ENCODE measurements at places on chromosomes 11 and 22. TPM values are rescaled to one million over a fixed set of nuclear protein-coding genes. Genes with fewer than 3 reads are reported as not detected.

DNA sequence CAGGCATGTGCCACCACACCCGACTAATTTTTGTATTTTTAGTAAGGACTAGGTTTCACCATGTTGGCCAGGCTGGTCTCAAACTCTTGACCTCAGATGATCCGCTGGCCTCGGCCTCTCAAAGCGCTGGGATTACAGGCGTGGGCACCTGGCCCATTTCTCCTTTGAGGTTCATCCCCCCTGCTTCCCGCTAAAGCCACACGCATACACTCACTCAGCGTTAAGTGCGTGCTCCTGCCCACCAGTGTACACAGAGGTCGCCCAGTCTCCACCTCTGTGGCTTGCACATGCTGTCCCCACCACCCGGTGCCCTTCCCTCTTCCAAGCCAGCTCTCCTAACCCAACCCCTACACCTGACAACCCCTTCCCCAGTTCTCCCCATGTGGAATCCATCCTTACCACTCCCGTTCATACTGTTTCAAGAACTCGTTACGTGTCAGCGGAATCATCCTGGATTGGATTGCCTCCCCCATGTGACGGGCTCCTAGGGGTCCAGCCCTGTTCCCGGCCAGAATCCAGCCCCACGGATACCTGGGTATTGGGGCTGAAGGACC lies 15.7 kb upstream of the CYTH4 start:
- H3K36me3 ChIP-seq = no peaks in the 10 kb centered on the region
- no peaks in the 10 kb centered on the region for H3K4me1 ChIP-seq
- peak overlapping the region; percentile 8 for H3K4me3 ChIP-seq
- DNase-seq = no peak

GRCh38 chr11:34176751-34177209 lies 71.4 kb downstream of the NAT10 start:
- H3K4me3 ChIP-seq = no peak overlapping the region
- H3K27ac ChIP-seq = no peak overlapping the region
- DNase-seq = no peak
- H3K36me3 ChIP-seq = no peaks in the 10 kb centered on the region
- no peaks in the 10 kb centered on the region for H3K27me3 ChIP-seq

- H3K27me3 ChIP-seq = no peaks in the 10 kb centered on the region
- DNase-seq = peak; percentile 4
- H3K4me3 ChIP-seq = no peak overlapping the region
- H3K4me1 ChIP-seq = peaks cover 14% of the 10 kb centered on the region
Observed at GRCh38 chr11:8638300-8638699, 44.2 kb downstream of the TRIM66 start.

DNA sequence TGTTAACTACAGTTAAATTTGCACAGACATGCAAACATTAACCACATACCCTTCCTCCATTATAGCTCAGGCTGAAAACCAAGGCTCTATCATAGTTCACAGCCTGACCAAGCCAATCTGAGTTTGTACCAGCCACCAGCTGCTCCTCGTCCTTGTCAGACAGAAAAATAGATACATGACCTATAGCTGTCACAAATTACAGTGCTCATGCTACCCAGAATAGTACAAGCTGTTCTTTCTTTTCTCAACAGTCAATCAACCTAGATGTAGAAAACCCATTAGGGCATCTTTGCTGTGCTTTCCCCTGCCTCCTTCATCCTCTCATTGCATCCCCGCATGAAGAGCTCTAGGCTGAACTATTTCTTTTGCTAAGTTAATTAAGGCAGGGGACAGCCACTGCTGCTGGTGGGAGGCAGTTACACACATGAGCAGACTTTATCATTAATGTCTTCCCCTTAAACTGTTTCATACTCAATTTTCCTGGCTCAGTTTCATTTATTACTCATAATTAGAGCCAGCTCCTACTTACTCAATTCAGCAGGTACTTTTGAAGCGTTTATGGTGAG lies 148.3 kb downstream of the TRPC6 start:
- no peak overlapping the region for H3K27ac ChIP-seq
- no peaks in the 10 kb centered on the region for H3K27me3 ChIP-seq
- no peak overlapping the region for H3K4me3 ChIP-seq
- DNase-seq = no peak

DNA sequence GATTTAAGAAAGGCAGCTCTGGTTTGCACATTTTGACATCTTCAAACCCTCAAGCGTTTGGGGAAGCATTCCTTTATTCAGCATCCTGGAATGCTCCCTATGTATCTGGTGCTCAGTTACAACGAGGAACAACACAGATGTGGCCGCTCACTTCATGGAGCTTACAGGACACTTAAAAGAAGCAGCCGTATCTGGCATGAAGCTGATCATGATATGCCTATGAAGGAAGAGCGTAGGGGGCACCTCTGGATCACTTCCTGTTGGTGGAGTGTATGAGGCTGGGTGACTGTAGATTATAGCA lies 72.3 kb upstream of the TP53I11 start:
- H3K27me3 ChIP-seq = no peaks in the 10 kb centered on the region
- no peak for DNase-seq
- H3K27ac ChIP-seq = no peak overlapping the region
- H3K36me3 ChIP-seq = no peaks in the 10 kb centered on the region
- peaks cover 27% of the 10 kb centered on the region for H3K4me1 ChIP-seq
- no peak overlapping the region for H3K4me3 ChIP-seq

The BRSK2 gene
- total RNA-seq = 20.3 TPM

The SORL1 gene
- 78.3 TPM for total RNA-seq

The FAM118A gene
- 22.0 TPM for total RNA-seq

The MYOD1 gene
- not detected for total RNA-seq

The LINC01488 gene
- not detected for total RNA-seq

The CRYBB3 gene
- not detected for total RNA-seq

The GAS2L1 gene
- 4.9 TPM for total RNA-seq

The CCDC86 gene
- 81.8 TPM for total RNA-seq
